ENCODE measurements at places on chromosomes 12 and 14.
A peak's percentile ranks its signal among the peaks of the same experiment; 100 is the strongest.

- DNase-seq = no peak
Observed at GRCh38 chr14:63249092-63249491, 44.8 kb downstream of the RHOJ start.

- peak; percentile 82 for DNase-seq
Observed at GRCh38 chr14:106790189-106791036, 1264.0 kb downstream of the TMEM121 start.

GRCh38 chr12:58148405-58148804, 207.0 kb downstream of the ATP23 start:
- DNase-seq = no peak

- no peak for DNase-seq
Observed at GRCh38 chr14:66696326-66696725, 188.4 kb downstream of the GPHN start.

DNA sequence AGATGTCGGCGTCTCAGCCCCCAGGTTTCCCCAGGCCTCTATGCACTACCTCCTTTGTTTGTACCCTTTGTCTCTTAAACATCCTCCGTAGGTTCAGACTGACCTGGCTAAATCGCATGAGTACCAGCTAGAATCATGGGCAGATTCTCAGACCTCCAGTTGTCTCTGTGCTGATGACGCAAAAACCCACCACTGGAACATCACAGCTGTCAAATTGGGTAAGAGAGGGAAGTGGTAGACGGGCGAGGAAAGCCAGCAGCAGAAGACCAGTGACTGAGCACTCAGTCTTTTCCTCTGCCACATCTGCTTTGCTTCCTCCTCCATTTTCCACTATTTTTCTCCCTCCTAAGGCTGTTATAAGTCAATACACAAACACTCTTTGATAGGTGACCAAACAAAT, 29.7 kb downstream of the A2ML1 start:
- no peak for DNase-seq

GRCh38 chr12:25376407-25376806, 125.7 kb upstream of the KRAS start:
- DNase-seq = peak; percentile 21

- no peak for DNase-seq
Observed at GRCh38 chr12:65449400-65449799, 170.9 kb downstream of the MSRB3 start.

DNA sequence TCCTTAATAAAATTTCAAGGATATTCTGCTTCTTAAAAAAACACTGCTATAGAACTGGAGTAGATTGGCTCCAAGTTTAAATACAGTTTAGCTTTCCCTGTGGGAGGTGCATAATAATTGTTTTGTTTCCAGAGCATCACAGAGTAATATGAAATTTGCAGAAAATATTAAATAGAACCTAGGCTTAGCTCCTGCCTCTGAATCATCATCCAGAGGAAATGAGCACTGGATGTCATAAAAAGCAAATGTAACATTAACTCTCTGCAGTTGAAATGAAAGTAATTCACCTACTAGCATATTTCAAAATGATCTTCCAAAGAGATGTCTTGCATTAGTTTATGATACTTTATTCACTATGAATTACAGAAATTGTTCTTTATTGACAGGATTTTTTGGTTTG, 769.8 kb downstream of the C12orf50 start:
- no peak for DNase-seq

GRCh38 chr14:68811171-68811570, 18.3 kb upstream of the ZFP36L1 start:
- no peak for DNase-seq

DNA sequence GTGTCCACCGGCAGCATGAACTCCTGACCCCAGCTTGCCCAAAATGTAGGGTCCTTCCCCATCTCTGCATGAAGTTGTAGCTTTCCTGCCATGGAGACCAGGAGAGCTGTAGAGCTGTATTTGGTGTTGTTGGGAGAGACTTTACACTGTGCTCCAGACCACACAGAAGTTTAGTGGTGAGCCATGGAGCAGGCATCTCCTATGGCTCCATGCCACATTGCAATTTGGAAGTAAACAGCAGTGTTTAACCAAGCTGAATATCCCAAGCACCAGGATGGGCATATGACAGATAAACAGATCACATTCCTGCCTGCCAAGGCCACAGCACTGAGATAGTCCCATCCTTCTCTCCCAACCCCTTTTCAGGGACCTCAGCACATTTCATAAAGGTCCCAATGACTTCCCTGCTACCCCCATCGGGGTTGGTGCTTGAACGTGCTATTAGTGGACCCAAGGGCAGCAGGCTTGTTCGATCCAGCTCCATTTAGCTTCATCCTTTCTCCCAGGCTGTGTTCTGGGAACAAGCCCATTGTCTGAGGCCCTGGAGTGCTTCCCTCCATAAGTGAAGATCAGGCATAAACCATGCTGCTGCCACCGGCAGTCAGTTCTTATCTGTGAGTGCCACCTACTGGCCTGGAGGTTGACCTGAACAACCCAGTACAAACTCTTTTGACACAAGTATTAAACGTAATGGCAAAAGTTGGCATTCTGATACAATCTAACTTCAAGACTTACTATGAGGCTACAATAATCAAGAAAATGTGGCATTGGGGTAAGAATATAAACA, 172.3 kb upstream of the ATXN7L3B start:
- peak; percentile 29 for DNase-seq

DNA sequence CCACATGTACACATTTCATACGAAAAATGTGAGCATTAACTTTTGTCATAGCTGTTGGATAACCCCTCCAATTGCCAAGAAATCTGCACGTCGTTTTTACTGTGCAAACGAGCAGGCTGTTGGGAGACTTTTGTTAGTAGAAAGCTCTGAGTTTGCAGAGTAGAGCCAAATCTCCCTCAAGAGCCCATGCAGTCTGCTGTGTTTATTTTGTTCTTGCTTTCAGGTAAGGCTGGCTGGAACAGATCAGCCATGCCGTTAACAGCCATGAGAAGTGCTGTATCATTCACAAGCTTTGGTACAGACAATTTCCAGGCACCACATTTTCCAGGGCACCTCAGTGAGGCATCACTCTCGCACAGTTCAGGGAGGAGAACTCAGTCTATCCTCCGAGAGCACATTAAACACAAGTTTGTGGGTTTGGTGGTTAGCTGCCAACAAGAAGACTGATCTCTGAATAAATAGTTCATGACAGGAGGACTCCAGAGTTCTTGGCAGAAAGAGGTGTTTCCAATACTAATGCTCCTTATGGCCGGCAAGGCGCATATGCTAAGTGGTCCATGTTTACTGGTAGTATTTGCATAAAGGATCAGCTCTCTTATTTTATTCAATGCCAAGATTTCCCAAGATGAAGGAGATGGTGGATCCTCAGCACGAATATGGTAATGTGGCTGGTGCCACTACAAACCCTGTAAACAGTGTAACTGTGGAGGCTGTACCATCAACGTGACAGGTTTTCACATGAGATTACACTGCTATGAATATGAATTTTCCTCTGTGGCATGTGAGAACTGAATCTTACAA, 30.3 kb upstream of the PELI2 start:
- peak; percentile 57 for DNase-seq

GRCh38 chr14:104329793-104330192, 191.4 kb downstream of the KIF26A start:
- DNase-seq = no peak

- DNase-seq = no peak
Observed at GRCh38 chr12:76896274-76896673, 17.5 kb upstream of the CSRP2 start.

- DNase-seq = peak; percentile 18
Observed at GRCh38 chr12:94571556-94571955, 78.8 kb downstream of the TMCC3 start.

DNA sequence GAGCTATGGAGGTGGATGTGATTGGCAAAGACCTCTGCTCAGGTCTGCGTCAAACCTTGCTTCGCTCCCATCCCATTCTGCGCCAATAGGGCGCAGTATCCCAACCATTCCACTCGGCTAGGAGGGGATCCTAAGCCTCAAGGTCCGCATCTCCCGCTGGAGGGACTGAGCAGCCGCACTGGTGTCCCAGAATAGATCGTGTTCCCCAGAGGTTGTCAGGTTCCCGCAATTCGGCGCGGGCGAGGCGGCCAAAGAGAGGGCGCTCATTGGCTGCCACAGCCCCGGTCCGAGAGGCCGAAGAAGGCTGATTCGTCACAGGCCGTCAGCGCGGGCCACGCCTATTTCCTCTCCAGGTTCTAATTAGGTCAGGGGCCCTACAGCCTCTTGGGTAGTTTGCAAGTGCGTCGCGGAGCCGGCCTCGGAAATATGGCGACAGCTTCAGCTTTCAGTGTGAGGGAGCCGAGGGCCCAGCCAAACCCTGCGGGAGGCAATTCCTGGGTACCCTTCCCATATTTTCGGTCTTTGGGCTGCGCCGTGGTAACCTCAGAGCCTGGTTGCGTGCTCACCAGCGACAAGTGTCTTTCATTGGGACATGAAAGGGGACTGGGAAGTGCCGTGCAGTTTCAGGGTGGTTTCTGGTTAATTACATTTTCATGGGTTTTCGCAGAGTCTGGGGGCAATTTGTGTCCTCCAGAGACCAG, 5.0 kb downstream of the OR10AD1 start:
- peak; percentile 60 for DNase-seq

DNA sequence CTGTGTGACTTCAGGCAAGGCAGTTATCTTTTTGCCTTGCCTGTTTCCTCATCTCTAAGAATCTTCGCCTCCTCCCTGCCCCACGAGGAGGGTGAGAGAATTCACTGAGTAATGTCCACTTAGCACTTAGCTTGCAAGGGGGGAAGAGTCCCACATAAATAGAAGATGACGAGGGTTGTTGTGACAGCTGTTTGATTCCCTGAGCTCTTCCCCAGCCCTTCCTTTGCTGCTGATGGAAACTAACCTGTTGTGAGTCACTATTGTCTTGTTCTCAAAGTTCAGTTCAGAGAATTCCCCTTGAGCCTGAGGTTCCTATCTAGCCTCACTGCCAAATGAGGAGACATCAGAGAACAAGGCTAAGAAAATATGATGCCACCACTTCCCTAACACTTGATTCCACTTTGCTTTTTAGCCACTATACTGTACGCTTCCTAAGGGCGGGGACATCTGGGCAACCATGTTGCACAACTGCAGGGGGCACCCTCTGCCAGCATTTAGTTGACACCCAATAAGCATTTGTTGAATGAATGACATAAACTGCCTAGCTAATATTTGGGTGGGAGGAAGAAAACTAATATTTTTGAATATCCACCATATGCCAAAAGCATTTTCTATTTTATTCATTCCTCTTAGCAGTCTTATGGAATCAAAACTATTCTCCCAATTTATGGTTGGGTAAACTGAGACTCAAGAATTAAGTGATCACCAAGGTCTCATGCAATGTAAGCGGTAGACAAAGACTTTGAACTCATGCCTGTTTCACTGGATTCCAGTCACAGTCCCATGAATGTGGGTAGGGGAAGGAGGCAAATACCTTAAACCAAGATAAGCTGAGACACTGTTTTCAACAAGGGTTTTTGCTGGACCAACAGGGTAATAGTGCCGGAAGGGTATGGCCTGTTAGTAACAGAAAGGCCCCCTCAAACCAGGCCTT, 77.6 kb downstream of the ZFP36L1 start:
- no peak for DNase-seq

GRCh38 chr12:127987199-127987901, 279.6 kb upstream of the TMEM132C start:
- no peak for DNase-seq

DNA sequence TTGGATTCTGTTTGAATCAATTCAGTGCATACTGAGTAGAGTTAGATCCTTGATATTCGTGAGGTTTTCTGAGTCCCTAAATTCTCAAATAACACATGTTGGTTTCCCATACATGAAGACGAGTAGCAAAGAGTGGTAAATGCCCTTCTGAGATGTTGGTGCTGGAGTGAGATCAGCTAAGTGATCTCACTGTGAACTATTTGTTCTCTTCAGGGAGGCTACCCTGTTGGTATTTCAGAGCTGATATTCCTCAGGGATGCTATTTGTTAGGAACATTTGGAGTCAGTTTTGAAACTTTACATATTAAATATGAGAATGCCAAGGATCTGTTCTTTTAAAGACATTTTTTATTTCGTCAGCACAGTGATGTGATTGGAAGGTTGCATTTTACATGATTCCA, 54.7 kb downstream of the SUSD6 start:
- DNase-seq = no peak

DNA sequence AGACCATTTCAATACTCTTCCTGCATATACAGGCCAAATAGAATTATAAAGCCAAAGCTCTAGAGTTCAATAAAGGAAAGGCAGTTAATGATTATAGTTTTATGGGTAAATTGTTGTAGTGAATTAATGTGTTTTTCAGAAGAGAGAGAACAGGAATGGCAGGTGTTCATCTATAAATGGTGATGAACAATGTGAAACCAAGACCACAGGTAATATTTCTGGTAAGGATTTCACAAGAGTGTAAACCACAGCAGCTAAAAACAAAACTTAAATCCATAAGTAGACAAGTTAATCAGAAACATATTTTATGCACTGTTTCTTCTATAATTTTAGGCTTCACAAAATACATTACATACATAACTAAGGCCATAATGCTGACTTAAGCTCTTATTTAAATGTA, 204.4 kb downstream of the SYT1 start:
- no peak for DNase-seq

- DNase-seq = no peak
Observed at GRCh38 chr12:120224304-120225199, 23.6 kb upstream of the RPLP0 start.

DNA sequence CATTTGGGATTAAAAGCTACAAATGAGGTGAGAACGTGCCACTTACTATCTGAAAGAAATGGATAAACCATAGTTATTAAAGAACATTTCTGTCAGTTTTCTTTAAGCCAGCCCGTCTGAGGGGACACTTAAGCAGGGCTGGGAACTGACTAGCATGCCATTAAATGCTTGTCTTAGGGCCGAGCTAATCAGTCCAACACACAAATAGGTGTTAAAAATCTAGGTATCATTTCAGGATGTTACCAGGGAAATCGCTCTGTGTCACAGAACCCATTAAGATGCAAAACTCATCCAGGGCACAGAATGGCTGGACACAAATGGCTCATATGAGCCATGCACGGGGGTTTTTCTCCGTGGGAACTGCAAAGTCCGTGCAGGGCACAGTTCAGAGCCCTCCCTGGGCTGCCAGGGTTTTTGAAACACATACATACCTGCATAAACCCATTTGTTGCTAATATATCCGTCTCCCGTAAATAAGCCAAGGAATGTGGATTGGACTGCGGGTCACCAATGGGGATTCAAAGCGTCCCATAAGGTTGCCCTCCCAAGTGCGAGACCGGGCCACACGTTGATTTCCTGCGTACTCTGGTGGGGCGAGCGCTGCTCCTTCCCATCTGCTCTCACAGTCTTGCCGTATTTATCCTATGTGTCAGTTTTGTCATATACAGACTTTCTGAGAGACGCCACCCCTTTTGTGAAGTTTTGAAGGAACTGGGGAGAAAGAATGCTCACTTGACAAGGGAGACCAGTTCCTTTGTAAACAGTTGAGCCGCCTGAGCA, 5.4 kb upstream of the GSC start:
- no peak for DNase-seq

- no peak for DNase-seq
Observed at GRCh38 chr14:61812347-61813095, 50.3 kb downstream of the SNAPC1 start.
